HS-27A (cell line): ENCODE measurements at places on chromosomes 7 and 10.
A peak's percentile ranks its signal among the peaks of the same experiment; 100 is the strongest.

- DNase-seq, result no peak
Observed at GRCh38 chr10:117364110-117364960, 10.9 kb downstream of the PDZD8 start.

GRCh38 chr7:39703144-39703543, 79.8 kb downstream of the RALA start:
- no peak for DNase-seq

GRCh38 chr7:29408841-29409243, 154.8 kb upstream of the PRR15 start:
- peak; percentile 58 for DNase-seq

- DNase-seq, result no peak
Observed at GRCh38 chr10:117617659-117618058, 75.1 kb downstream of the EMX2 start.

- no peak for DNase-seq
Observed at GRCh38 chr10:70474780-70475179, 3.8 kb upstream of the PALD1 start.

- no peak for DNase-seq
Observed at GRCh38 chr10:128631801-128632241, 505.6 kb upstream of the MKI67 start.

DNA sequence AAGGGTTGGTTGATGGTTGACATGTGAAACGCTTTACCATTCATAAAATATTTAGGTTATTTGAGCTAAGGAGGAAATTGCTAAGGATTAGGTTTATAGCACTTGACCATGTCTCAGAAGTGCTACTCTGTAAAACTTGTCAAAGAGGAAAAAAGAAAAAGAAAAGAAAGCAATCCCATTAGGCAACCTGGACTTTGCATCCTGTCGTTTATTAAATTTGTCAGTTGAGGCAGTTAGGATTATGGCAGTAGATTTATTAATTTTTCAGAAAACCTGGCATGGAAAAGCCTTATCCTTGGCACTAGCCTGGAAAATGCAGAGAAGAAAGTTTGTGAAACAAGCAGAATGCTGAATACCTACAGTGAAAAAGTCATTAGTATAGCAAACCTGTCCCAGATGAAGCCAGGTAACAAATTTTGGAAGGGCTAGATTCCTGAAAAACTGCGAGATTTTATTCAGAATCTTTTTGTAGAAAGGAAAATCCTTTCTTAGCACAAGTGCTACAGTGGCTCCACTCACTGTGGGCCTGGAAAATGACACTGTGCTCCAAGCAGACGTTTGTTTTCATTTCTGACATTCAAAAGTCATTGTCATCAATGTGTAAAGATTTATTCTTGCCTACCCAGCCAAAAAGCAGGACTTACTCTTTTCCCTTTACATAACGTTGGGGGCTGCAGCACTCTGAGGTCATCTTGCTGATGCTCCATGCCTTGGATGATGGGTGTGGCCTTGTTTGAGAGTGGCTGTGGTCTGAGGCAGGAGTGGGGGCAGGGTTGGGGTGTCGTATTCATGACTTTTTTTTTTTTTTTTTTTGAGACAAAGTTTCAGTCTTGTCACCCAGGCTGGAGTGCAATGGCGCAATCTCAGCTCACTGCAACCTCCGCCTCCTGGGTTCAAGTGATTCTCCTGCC, 664.9 kb downstream of the SUGCT start:
- no peak for DNase-seq

GRCh38 chr7:139958599-139959284, 104.0 kb downstream of the PARP12 start:
- no peak for DNase-seq

DNA sequence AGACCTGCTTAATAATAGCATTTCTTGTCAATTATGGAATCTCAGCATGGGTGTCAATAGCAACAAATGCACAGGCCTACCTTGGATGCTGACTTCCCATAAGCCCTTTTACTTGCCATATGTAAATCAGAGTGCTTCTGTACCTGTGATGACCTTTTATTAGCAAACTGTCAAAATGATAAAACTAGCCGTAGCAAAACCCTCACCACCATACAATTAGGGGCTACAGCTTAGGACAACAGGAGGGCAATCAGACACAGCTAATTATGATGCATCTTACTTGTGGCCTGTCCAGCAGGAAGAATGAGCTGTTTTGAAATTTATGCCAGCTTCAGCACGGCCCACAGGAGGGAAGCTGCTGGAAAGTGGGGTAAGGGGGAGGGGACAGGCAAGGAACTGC, 201.6 kb downstream of the TAX1BP1 start:
- DNase-seq, result no peak

DNA sequence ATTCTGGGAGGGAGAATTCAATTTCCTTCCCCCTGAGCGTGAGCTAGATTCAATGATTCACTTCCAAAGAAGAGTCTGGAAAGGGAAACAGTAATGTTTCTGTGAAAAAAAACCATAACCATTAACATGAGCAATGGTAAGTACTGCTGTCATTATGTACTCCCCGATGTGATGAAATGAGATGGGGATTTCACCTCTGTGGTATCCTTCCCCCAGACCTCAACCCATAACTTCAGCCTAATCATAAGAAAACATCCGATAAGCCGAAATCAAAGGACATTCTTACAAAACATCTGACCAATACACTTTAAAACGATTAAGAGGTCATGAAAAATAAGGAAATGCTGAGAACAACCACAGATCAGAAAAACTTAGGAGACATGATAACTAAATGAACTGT, 27.2 kb downstream of the EZH2 start:
- no peak for DNase-seq

- no peak for DNase-seq
Observed at GRCh38 chr10:121983852-121984251, 5.1 kb upstream of the TACC2 start.

DNA sequence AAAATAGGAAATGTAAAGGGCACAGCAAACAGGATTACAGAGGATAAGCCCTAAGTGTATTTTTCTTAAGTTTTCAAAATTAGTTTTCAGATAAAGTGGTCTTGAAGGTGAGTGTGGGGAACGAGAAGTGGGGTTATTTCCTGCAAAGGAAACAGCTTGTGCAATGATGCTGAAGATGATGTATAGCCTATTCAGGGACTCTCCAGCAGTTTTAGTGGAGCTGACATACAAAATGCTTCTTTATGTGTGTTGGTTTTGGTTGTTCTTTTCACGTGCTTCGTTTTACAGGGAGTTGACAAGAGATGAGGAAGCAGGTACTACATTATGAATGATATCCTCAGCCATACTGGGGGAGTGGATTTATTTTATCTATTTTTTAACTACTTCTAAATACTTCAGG, 20.5 kb downstream of the CASD1 start:
- DNase-seq, result no peak

- DNase-seq, result no peak
Observed at GRCh38 chr7:45021604-45022296, 21.7 kb downstream of the CCM2 start.

GRCh38 chr10:84517554-84517953, 189.2 kb downstream of the CCSER2 start:
- DNase-seq, result no peak

DNA sequence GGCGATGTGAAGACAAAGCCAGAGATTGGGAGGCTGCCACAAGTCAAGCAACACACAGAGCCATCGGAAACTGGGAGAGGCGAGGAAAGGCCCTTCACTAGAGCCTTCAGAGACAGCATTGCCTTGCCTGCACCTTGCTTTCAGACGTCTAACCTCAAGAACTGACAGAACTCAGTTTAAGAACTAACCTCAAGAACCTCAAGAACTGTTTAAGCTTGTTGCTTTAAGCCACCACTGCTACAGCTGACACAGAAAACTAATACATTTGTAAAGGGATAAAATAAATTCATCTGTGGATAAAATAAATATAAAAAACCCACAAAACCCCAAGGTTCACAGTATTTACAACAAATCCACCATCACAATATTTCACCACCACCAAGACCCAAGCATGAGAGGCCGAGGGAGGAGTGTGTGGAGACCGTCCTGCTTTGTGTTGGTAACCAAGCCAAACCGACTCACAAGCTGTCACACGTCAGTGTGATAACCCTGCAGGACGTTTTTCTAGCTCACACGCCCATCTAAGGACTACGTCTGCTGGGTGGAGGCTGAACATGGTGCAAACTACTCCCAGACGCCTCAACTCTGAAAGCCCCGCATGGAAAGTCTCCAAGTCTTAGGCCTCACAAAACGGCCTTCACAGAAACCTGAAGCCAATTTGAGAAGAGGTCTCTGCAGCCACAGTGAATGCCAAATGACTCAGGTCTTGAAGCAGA, 116.8 kb downstream of the ABLIM1 start:
- no peak for DNase-seq

DNA sequence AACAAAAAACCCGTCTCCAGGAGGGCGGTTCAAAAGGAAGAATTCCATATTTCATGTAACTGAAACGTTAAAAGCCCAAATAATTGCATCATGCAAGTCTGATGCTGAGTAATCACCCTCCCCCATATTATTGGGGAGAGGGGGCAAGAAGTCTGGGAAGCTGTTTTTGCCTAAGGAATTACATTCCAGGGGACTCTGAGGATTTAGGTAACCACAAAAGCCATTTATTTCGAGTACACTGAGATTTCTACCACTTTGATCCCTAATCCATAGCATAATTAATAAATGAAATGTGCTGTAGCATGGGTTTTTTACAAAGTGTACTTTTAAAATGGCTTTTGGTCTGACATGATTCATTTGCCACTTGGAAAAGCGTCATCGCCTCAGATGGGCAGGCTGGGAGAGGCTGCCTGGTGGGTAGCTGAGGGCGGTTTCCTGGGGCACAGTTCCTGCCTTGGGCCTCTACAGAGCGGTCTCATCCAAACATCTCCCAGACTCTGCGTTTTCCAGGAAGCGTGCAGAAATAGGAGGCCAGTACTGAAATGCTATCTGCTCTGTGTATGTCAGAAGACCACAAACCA, 106.5 kb downstream of the TCF7L2 start:
- DNase-seq, result peak; percentile 58

- no peak for DNase-seq
Observed at GRCh38 chr10:34794835-34795234, 20.3 kb downstream of the PARD3 start.

- DNase-seq, result no peak
Observed at GRCh38 chr7:137592232-137592896, 248.8 kb upstream of the PTN start.

DNA sequence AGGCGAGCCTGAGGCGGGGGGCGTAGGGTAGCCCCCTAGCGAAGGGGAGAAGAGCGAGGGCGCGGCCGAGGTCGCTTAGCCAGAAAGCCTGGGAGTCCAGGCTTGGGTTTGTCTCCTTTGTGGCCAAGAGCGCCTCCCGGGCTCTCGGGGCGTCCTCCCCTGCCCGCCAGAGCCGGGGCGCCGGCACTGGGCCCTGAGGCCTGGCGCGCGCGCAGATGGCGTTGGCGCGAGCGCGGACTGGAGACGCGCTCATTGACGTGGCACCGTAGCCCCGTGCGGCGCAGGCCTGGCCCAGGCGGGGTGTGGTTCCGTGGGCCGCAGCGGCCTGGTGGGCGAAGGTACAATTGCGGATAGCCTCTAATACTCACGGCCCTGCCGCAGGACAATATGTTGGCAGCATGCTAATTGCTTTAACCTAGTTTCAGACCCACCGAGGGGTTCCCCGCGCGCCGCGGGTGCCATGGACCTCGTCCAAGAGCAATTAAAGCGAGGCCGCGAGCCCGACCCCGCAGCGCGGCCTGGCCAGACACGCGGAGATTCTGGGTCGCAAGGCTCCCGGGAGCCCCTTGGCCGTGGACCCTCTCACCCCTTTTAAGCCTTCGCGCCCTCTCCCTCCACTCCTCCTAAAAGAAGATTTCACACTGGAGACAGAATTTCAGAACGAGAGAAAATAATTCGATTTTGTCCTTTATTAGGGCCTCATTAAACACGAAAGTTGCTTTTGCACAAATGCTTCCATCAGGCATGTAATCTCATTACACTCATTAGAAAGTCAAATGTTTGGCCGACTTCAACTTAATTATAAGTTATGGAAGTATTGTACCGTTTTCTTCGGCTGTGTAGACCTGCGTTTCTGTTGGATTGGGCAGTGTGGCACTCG, 3.1 kb downstream of the PTF1A start:
- no peak for DNase-seq

DNA sequence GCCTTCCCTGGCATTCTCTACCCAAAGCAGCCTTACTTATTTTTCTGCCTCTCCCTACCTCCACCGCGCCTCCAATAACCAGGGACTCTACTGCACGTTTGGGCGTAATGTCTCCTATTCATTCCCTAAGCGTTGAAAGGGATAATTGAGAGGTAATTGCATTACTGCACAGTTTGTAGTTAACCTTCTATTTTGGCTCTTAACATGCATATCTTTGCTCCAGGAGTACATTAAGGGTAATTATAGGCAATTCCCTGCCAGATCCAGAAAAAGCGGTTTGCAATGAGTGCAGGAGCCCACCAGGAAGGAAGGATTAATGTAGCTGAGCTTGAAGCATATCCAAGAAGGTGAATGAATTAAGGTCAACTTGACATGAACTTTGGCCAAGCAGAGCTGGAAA, 558.4 kb downstream of the TYW1 start:
- no peak for DNase-seq

GRCh38 chr10:9869606-9870176, 1148.0 kb upstream of the CELF2 start:
- no peak for DNase-seq

- DNase-seq, result no peak
Observed at GRCh38 chr7:139494835-139495579, 11.5 kb upstream of the KLRG2 start.

DNA sequence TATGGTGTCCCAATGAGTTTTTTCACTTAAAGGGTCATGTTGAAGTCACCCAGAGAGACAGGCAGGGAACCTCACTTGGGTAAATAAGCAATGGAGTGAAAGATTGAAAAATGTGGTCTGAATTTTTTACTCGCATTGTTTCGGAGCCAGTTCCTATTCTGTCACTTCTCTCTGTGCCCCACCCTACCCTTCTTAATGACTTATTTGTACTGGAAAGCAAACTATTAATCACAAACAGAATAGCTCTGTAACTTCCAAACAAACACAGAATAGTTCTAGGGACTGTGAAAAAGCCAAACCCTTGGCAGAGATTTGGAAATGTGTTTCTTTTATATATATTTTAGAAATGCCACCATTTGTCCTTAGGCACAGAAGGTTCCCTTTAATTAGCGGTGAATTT, 76.0 kb downstream of the LRMDA start:
- DNase-seq, result no peak

DNA sequence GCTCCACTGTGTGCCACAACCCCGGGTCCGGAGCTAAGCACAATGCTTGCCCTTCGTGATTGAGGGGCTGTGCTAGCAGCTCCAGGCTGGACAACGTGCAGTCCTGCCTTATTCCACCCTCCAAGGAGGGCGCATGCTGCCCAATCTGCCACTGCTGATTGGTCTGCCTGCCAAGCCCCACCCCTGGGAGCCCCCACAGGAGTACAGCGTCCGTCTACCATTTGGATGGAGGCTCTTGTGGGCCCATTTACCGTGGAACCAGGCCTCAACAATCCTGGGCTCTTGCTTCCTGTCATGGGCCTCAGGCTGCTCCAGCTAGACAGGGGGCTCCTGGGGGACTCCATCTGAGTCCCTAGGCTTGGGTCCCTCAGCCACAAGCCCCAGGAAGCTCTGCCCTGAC, 173.3 kb downstream of the SLIT1 start:
- DNase-seq, result no peak

GRCh38 chr10:4354382-4354812, 471.6 kb upstream of the AKR1E2 start:
- DNase-seq, result no peak
